Cardiac septum (tissue), 1 donor: ENCODE measurements at places on chromosomes 3 and 15. TPM values are rescaled to one million over a fixed set of nuclear protein-coding genes. Genes with fewer than 3 reads are reported as not detected.

GRCh38 chr3:53850895-53851294, 4.5 kb downstream of the IL17RB start:
- DNase-seq = no peak

GRCh38 chr15:96323319-96324145, 7.0 kb upstream of the NR2F2 start:
- no peak for DNase-seq

DNA sequence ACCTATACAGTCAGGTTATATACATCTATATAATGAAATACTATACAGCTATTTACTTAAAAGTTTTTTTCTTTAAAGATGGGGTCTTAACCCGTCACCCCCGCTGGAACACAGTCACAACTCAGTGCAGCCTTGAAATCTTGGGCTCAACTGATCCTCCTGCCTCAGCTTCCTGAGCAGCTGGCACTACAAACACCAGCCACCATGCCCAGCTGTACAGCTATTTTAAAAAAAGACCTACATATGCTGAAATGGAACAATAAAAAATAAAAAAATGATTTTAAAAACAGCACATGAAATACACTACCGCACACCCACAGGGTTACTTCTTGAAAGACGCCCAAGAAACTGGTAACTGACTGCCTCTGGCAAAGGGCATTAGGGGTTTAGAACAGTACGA, 3.8 kb downstream of the NCBP2 start:
- DNase-seq = no peak

DNA sequence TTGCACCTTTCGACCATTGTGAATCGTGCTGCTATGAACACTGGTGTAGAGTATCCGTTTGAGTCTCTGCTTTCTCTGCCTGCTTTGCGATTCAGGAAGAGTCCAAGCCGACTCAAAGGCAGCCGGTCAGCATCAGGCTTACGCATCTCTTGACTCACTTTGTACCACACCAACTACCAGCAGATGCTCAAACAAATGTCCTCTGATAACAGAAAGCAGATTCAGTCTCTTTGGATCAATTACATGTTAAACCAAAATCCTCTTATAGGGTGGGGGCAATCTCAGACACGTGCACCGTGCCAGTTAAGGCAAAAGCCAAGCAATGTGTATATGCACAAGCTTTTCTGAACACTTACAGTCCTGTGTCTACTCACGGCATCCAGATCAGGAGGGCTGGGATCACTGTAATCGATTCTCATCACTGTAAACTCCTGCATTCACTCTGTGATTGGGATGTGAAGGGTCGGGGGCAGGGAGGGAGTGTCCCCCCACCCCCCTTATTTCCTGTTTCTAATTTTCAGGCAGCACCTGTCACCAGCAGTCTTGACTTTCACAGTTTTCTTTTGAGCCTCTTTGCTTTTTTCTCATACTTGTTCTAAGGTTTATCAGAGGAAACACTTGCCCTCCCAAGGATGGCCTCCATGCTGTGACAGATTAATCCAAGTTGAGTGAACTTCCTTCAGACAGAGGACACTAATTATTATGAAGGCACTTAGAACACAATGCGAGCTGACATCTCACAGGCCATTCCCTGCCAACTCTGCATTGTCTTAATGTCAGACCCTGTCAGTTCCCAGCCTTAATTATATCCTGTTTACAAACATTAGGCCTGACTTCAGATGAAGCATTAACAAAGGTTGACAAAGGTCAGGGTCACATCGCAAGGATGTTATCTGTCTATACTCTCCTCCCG, 153.5 kb downstream of the MECOM start:
- no peak for DNase-seq

- no peak for DNase-seq
Measured at GRCh38 chr3:39317571-39318169, 11.8 kb upstream of the CCR8 start.

- no peak for DNase-seq
Measured at GRCh38 chr3:193049935-193050334, 132.3 kb upstream of the MB21D2 start.

DNA sequence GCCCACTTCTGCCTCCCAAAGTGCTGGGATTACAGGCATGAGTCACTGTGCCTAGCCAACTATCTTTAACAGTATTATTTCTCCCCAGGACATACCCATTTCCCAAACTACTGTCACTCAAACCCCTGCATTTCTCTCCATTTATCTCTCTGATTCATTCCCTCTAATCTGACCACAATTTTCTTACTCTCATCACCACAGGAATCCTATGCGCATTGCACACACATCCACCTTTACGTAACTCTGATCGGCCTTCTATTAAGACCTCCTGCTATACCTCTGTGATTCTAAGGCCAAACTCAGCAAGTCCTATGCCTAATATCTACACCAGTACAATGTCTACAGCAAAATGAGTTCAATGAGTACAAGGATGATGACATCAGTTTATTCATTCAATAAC, 235.0 kb downstream of the ULK4 start:
- DNase-seq = no peak

DNA sequence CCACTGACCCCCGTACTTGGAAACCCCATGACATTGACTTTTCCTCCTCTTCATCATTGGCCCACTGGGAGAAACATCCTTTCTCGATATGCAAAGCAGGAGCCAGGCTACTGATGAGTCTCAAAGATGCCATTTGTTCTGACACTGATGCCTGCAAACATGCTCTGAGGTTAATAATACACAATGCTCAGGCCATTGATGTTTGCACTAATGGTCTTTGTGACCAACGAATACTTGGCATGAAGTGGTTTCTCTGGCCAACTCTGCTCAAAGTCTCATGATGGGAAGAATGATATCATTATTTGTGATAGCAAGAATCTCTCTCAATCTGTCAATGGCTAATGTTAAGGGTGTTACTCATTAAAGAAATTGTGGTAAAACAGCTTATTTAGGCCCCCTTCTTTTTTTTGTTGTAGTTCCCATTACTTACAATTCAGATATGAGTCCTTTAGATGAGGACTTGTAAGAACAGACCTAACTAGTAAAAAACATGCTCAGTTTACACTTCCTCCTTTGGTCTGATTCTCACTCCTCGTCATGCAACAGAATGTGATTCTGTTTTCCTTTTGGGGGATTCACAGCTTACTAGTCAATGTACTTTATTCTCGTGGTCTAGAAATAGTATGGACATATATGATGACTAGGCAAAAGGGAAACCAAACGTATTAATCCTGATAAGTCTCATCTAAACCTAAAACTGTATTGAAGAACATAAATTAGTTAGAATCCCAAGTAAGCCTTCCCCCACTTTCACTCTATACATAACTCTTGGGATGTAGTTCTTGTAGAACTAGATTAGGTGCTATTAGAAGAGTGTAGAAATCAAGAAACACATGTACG, 488.8 kb upstream of the DPPA4 start:
- DNase-seq = no peak

DNA sequence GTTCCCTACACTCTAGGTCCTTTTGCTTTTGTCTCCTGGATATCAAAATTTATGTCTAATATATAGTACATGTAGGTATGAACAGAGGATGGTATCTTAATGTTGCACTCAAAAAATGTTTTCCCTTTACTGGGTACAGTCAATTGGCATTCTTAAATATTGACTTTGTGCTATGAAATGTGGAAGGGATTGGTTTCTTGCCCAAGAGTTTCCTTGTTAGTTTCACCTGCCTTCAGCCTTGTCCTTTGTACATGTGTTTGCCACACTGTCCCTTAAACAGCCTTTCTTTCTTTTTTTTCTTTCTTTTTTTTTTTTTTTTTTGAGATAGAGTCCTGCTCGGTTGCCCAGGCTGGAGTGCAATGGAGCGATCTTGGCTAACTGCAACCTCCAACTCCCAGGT, 287.1 kb downstream of the SQOR start:
- DNase-seq = no peak

DNA sequence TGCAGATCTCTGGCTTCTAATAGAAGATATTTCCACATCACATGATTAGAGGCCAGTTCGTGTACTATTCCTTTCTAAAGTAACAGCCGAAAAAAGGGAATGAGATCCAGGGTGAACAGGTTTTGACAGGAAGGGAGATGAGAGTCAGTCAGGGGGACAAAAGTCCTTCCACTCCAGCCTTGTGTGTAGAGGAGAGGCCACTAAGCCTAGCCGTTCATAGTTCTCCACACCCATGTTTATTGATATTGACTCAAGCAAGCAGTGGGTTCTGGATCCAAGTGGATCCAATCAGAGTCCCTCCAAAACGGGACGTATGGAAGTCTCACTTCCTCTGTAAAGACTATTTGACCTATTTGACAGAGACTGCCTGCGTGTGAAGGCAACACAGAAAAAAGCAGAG, 80.4 kb upstream of the LRIG1 start:
- no peak for DNase-seq

- DNase-seq = no peak
Measured at GRCh38 chr3:12622335-12622734, 41.6 kb downstream of the RAF1 start.

DNA sequence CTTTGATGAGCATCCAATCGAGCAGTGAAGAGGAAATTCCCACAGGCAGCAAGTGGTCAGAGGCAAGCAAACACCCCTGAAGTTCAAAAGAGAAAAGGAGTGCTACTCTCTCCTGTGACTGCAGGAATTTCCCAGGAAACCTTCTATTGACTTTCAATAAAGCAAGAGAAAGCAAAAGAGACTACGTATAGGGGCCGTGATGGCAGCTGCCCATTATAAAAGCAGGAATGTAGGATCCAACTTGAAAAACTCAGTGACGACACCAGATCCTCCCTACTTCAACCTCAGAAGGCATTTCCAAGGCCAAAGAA, 53.1 kb upstream of the IP6K2 start:
- no peak for DNase-seq

DNA sequence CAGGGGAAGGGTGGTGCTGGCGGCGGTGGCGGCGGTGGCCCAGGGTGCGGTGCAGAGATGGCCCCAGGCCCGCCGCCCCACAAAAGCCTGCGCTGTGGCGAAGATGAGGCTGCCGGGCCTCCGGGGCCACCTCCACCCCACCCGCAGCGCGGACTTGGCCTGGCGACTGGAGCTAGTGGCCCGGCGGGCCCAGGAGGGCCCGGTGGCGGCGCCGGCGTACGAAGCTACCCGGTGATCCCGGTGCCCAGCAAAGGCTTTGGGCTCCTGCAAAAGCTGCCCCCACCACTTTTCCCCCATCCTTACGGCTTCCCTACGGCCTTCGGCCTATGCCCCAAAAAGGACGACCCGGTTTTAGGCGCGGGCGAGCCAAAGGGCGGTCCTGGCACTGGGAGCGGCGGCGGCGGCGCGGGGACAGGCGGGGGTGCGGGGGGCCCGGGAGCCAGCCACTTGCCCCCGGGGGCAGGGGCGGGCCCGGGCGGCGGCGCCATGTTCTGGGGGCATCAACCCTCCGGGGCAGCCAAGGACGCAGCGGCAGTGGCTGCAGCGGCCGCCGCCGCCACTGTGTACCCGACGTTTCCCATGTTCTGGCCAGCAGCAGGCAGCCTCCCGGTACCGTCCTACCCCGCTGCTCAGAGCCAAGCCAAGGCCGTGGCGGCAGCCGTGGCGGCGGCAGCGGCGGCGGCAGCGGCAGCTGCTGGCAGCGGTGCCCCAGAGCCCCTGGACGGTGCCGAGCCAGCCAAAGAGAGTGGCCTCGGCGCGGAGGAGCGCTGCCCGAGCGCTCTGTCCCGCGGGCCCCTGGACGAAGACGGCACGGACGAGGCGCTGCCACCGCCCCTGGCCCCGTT, 1.6 kb downstream of the SKOR1 start:
- DNase-seq = no peak

- DNase-seq = no peak
Measured at GRCh38 chr3:159733194-159733860, 255.3 kb upstream of the IL12A start.

GRCh38 chr3:192831111-192831644, 86.5 kb downstream of the MB21D2 start:
- DNase-seq = no peak

DNA sequence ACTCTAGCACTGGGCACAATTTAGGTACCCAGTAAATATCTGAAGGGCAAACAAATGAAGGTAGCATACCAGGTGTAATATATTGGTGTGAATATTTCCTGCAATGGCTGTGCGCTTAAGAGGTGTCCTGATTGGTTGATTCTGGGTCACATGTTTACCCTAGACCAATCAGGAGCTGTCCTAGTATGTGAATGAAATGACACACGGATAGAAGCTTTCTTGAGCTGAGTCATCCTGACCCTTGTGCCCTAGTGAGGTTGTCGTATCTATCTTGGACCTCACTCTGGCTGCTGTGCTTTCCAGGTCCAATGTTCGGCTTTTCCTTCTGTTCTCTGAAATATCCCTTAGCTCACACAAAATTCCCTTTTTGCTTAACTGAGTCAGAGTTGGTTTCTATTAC, 58.1 kb upstream of the FOXP1 start:
- no peak for DNase-seq

- DNase-seq = no peak
Measured at GRCh38 chr3:53675942-53676341, 170.3 kb downstream of the CHDH start.

KAT2B gene
- 51.3 TPM for total RNA-seq

RHCG gene
- 2.0 TPM for total RNA-seq

RTP4 gene
- 0.94 TPM for total RNA-seq

ACAA1 gene
- 86.8 TPM for total RNA-seq

IL17RE gene
- total RNA-seq = 1.1 TPM

TRH gene
- not detected for total RNA-seq

PLSCR5 gene
- total RNA-seq = not detected

GOLGA8S gene
- 1.1 TPM for total RNA-seq

NLGN1 gene
- 18.3 TPM for total RNA-seq
